ENCODE measurements at places on chromosomes 7 and 10. TPM values are rescaled to one million over a fixed set of nuclear protein-coding genes. Genes with fewer than 3 reads are reported as not detected.

DNA sequence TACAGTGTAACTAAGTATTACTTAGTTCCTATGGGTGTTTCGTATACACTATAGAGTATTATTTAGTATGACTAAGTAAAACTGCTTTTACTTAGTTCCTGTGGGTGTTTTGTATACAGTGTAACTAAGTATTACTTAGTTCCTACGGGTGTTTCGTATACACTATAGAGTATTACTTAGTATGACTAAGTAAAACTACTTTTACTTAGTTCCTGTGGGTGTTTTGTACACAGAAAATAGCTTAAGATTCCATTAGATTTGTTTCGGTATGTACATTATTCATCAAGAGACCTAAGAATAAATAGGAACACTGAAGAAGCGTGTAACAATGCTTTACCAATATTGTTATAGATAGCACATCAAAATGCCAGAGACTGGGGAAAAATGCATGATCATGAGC, 25.0 kb downstream of the IGF2BP3 start:
- DNase-seq, result no peak

DNA sequence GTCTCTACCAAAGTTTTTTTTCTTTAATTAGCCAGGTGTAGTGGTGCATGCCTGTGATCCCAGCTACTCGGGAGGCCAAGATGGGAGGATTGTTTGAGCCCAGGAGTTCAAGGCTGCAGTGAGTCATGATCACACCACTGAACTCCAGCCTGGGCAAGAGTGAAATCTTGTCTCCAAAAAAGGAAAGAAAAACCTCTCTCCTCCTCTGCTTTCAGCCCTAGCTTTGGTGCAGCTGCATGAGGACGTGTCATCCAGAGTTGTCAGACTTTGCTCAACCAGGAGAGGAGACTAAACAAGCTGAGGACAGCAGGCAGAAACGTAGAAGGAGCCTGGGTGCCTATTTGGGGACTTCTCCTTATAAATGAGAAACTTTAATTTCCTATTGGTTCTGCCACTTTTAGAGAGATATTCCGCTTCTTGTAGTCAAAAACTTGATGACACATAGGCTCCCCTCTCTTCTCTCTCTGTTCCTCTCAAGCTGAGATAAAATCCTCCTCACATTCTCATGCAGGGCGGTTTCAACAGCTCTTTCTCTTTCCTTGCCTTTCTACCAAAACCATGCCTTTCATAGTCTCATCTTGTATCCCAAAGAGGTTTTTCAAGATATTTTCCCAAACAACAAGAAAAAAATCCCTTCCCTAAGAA, 205.4 kb downstream of the ARHGAP12 start:
- DNase-seq, result no peak

DNA sequence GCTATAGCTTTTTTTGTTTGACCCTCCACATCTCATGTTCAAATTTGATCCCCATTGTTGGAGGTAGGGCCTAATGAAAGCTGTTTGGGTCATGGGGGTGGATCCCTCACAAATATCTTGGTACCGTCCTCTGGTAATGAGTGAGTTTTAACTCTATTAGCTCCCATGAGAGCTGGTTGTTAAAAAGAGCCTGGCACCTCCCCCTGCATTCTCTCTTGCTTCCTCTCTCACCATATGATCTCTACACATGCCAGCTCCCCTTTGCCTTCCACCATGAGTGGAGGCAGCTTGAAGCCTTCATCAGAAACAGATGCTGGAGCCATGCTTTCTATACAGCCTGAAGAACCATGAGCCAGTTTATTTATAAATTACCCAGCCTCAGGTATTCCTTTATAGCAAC, 43.0 kb upstream of the IMMP2L start:
- no peak for DNase-seq

DNA sequence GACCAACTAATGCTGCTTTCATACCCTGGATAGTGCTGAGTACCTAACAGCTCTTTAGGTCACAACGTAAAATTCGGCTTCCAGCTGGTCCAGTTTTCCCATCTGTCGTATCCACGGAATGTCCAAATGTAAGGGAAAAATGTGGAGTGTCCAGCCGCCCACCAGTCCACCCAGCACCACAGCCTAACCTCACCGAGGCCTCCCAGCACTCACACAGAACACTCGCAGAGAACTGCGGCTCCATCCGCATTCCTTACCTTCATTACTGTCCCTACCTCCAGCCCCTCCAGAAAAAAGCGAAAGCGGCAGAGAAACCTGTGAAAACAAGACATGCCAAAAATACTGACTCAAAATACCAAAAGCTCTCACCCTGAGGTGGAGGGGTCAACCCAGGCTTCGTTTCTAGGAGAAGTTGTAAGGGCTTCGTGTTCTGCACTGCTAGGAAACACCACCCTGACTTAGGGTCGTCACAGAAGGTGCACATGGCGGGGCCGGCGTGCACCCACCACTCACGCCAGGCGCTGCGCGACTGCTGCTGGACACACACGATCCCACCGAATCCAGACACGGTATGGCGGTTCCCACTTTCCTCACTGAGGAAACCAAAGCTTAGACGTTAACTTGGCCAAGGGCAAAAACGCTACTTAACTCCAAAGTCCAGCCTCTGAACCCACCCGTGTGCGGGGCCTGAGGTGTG, 73.9 kb downstream of the AMZ1 start:
- no peak for DNase-seq

- no peak for DNase-seq
These were observed 112.7 kb downstream of the FGFR2 start for GRCh38 chr10:121485436-121486139.

Gene MSMB
- total RNA-seq, result not detected

All from mesenteric fat pad (tissue), 1 donor.